ENCODE measurements at places on chromosomes 7 and 10. TPM values are rescaled to one million over a fixed set of nuclear protein-coding genes. Genes with fewer than 3 reads are reported as not detected.
A peak's percentile ranks its signal among the peaks of the same experiment; 100 is the strongest.

The SFXN2 gene
- 10.0 TPM for total RNA-seq

The SPDYE2 gene
- total RNA-seq, result not detected

DNA sequence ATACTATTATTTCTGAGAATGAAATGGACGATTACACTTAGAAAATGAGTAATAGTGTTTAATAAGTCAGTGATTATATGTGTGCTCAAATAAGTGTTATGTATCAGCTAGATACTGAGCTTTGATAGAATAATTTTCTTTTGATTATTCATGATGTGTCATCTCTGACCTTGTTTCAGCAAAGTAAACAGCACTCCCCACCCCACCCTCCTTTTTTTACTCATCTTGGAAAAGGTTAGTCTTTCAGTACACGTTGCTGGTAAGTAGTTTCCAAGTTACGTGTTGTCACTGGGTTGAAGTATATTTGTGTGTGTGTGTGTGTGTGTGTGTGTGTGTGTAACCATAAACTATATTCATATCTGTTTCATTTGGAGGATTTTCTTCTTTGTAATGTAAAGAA is 84.1 kb downstream of the GNAI1 start:
- DNase-seq, result no peak

DNA sequence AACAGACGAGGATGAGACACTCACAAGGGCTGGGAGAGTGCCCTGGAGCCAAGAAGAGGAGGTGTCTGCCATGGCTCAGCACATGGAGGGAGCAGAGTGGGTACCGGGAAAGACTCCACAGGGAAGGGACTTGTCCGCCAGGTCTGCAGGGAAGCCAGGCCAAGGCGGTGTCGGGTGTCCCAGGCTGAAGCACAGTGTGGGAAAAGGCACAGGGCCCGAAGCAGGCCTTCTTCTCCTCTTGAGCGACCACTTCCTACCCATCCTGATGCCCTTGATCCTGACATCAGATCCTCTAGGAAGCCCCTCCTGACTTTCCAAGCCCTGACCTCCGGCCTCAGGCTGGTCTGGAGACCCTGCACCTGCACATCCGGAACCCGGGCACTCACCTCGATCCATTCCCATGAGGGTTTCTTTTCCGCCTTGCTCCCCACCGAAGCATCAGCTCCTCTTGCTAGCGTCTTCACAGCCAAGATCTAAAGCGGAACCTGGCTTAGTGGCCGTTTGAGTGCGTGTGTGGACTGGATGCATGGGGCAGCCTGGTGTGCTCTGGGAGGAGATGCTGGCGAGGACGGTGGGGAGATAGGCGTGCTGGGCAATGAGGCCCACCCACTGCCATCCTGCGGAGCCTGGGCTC is 8.5 kb downstream of the CALML3 start:
- DNase-seq, result peak; percentile 28

DNA sequence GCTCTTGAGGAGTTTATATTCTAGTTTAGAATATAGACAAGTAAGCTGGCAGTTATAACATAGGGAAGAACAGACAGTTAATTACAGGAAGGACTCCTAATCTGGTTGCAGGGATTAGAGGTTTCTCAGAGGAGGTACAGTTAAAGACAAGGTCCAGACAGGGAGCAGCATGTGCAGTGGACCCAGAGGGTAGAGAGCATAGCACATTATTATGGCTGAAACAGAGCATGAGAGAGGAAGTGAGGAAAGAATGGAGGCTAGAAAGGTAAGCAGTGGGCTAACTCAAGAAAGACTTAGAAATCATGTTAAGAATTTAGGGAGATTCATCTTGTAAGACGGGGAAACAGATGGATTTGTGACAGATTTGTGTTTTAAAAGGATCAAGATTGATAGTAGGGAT is 9.7 kb downstream of the MIOS start:
- DNase-seq, result no peak

GRCh38 chr10:13788320-13788600 is 201.5 kb downstream of the PRPF18 start:
- no peak for DNase-seq

GRCh38 chr7:122770686-122771335 is 68.1 kb upstream of the RNF148 start:
- DNase-seq, result no peak

DNA sequence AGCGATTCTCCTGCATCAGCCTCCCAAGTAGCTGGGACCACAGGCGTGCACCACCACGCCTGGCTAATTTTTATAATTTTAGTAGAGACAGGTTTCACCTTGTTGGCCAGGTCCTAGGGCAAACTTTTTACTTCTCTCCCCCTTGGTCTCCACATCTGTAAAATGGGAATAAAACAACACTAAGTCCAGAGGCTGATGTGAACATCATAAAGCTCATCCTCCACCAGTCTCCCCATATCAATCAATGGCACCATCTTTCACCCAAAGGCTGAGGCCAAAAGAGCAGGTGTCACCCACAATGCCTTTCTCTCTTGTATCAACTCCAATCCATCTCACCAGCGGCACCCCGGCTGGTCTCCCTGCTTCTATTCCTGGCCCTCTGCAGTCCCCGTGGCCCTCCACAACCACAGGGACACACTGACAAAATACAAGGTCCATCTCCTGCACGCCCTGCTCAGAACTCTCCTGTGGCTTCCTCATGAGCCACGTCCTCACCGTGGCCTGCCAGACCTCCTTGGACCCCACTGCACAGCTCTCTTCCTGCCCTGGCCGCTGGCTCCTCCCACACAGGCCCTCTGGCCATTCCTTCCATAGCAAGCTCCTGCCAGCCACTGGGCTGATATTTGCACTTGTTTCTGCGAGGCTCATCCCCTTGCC is 179.0 kb downstream of the FAM107B start:
- no peak for DNase-seq

GRCh38 chr10:75954486-75954885 is 523.1 kb downstream of the LRMDA start:
- DNase-seq, result no peak

DNA sequence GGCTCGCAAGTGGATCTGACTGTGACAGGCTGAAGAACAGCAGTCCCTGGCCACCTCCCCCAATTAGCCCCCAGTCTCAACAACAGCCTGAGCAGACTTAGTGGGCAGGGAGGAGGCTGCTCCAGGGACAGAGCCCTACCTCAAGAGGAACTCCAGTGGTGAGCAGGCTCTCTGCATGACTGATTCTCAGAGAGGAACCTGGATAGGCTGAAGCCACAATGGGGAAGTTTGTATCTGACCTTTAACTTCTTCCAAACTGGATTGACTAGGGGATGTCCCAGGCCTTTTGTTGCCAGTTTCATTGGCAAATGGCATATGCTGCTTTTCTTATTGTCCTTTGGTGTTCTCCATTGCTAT is 93.0 kb downstream of the ARHGAP22 start:
- no peak for DNase-seq

- DNase-seq, result no peak
Measured at GRCh38 chr7:105577251-105577650, 4.0 kb downstream of the EFCAB10 start.
